ENCODE measurements at places on chromosomes 3 and 15. TPM values are rescaled to one million over a fixed set of nuclear protein-coding genes. Genes with fewer than 3 reads are reported as not detected.

- H3K36me3 ChIP-seq = peaks cover 7% of the 10 kb centered on the region
- no peak for DNase-seq
- H3K4me1 ChIP-seq = peaks cover 17% of the 10 kb centered on the region
These were observed 7.6 kb upstream of the SPTBN5 start for GRCh38 chr15:41901431-41901830.

DNA sequence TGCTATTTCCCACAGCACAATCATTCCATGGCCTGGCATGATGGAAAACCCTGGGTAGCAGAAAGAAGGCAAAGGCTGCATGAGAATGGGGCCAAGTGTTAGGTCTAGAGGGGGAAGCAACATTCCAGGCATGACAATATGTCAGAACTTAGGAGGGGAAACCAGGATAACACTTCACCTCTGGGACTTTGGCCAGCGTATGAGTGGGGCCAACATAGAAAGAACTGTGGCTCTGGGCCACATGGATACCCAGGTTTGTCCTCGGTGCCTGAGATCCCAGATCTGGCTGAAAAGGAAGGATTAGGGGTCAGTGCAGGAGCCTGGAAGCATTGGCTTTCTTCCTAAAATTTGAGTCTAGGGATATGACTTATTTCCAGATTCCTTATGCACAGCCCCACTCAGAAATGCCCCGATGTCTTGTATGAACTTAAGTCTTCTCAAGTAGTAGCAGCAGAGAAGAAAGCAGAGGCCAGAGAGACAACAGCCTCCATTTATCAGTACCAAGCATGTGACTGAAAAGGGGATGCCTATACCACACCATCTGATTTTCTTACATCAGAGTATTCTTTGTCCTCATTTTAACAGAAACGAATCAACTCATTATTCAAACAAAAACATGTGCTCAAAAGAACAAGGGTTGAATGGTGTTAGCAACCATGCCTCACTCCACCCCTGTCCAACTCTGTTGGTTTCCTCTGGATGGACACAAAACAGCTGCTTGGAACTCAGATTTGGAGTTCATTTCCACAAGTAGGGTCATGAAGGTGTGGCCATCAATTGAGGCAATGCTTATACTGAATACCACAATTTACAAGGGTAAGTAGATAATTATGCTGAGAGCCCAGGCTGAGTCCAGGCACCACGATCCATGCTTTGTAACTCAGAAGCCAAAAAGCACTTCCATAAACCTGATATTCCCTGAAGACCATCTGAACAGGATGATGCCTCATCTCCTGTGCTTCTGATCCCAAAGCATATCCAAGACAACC lies 43.7 kb upstream of the NDUFB4 start:
- H3K4me1 ChIP-seq = peaks cover 30% of the 10 kb centered on the region
- no peaks in the 10 kb centered on the region for H3K36me3 ChIP-seq
- DNase-seq = peak; percentile 66
- H3K27ac ChIP-seq = no peak overlapping the region
- H3K27me3 ChIP-seq = no peaks in the 10 kb centered on the region

DNA sequence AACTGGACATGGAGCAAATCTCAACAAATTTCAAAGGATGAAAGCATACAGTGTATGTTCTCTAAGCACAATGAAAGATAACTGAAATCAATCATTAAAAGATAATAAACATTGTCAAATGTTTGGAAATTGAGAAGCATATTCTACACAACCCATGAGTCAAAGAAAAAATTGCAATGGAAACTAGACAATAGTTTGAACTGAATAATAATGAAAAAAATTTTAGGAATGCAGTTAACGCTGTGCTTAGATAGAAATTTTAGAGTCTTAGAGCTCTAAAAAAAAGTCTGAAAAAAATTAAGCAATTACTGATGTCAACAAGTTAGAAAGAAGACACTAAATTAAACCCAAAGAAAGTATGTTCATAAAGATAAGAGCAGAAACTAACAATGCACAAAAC lies 15.5 kb downstream of the RABL3 start:
- no peaks in the 10 kb centered on the region for H3K27me3 ChIP-seq
- no peak for DNase-seq
- no peak overlapping the region for H3K4me3 ChIP-seq
- no peaks in the 10 kb centered on the region for H3K36me3 ChIP-seq

GRCh38 chr3:112379020-112379690 lies 46.2 kb downstream of the CD200 start:
- no peak for DNase-seq
- no peaks in the 10 kb centered on the region for H3K27me3 ChIP-seq
- H3K4me3 ChIP-seq = no peak overlapping the region
- H3K27ac ChIP-seq = no peak overlapping the region

SLC6A11 gene
- not detected for total RNA-seq

DNA sequence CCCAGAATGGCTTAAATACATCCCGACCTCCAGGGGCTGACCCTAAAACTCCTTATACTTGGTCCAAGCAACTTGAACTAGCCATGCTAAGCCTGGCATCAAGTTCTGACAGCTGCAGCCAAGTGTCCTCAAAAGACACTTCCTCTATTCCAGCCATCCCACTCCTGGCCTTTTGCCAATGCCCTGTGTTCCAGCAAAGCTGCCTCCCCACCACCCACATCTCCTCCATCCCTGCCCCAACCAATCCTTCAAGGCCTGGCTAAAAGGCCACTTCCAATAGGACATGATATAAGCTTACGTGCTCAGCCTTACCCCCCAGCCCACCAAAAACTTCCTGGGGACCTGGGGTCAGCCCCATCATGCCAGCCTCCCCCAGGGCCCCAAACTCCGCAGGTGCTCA lies 40.9 kb downstream of the SEMA3G start:
- peaks cover 33% of the 10 kb centered on the region for H3K4me1 ChIP-seq
- no peaks in the 10 kb centered on the region for H3K27me3 ChIP-seq
- no peak for DNase-seq

AADAC gene
- not detected for total RNA-seq

SAXO2 gene
- 1.7 TPM for total RNA-seq

- H3K4me1 ChIP-seq = peaks cover 60% of the 10 kb centered on the region
- DNase-seq = no peak
These were observed 23.3 kb downstream of the ARIH1 start for GRCh38 chr15:72497402-72497801.

ILDR1 gene
- total RNA-seq = not detected

DNA sequence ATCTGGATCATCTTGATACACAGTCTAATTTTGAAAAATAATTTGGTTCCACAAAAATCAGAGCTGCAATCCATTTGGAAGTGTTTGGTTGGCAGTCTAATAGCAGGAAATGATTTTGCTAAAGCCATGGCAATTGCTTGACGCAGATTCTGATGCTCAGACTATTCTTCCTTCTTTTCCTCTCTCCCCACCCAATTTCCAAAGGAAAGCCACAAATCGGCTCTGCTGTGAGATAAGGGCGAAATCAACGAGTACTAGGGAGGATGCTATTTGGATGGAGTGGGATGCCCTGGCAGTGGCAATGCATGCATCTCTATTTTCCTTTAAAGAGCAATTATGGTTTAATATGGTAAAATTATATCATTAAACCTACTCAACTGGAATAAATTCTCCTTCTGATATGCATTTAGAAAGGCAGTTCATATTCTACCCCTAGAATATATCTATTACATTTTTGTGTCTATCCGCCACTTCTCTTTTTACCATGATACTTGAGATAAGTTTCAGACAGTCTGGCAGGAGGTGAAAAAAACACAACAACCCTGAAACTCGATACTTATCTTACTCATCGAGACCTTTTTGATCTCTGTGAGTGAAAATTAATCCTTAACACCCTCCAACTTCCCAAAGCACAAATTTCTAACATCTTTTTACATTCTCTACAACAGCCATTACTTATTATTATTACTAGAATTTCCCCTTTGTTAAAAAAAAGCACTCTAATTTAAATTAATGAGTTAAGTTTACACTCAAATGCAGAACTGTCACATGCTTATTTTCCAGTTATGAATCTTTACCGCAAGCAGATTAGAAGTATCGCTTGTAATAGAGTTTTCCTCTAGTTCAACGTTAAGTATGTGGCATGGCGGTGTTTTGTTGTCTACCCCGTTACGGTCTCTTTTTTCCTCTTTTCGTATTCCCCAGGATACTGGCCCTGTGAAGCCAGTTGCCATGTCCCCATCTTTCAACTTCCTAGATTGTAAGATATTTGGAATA lies 433.3 kb downstream of the FOXP1 start:
- H3K36me3 ChIP-seq = no peaks in the 10 kb centered on the region
- peaks cover 3% of the 10 kb centered on the region for H3K4me1 ChIP-seq
- H3K4me3 ChIP-seq = no peak overlapping the region
- no peaks in the 10 kb centered on the region for H3K27me3 ChIP-seq
- no peak overlapping the region for H3K27ac ChIP-seq

Data from esophagus muscularis mucosa (tissue), 4 donors.